ENCODE measurements at places on chromosomes 7 and 10.

- no peak overlapping the region for H3K4me3 ChIP-seq
- peak; percentile 15 for DNase-seq
- no peaks in the 10 kb centered on the region for H3K36me3 ChIP-seq
- peaks cover 32% of the 10 kb centered on the region for H3K27me3 ChIP-seq
- H3K4me1 ChIP-seq: no peaks in the 10 kb centered on the region
These were observed 20.6 kb downstream of the HSPA12A start for GRCh38 chr10:116721547-116722392.

GRCh38 chr10:78292250-78292981 is 258.8 kb downstream of the RPS24 start:
- no peaks in the 10 kb centered on the region for H3K27me3 ChIP-seq
- H3K4me3 ChIP-seq: no peak overlapping the region
- no peak overlapping the region for H3K27ac ChIP-seq
- no peaks in the 10 kb centered on the region for H3K36me3 ChIP-seq
- H3K4me1 ChIP-seq: no peaks in the 10 kb centered on the region

DNA sequence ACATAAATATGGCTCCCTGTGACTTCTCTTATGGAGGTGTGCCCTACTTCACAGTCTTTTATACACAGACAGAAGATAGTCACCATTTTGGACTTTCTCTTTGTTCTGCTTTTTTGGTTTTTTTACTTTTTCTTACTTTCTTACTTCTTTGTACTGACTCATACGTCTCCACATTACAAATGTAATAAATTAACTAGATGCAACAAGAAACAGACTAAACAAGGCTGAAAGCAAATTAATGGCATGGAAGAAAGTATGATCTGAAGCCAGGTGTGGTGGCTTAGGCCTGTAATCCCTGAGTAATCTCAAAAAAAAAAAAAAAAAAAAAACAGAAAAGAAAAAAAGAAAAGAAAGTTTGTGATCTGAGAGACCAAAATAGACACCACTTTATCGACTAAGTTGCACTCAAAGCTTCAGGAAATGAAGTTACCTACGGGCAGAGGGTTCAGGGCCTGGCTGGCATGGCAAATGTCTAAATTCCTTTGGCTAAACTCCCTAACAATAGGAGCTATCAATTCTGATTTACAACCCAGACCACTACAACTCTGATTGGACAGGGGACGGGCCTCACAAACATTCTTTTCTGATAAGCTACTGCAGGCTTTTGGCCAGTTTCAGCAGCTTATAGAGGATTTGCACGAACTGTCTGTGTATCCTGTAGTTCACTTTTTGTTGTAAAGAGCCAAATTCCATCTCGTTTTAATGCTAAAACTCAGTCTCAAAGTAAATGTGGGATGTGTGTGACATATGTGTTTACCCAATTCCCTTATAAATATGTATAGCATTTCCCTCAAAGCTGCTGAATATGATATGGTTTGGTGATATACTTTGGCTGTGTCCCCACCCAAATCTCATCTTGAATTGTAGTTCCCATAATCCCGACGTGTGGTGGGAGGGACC is 129.1 kb downstream of the SEPTIN14 start:
- no peak overlapping the region for H3K4me3 ChIP-seq
- no peaks in the 10 kb centered on the region for H3K36me3 ChIP-seq
- H3K27ac ChIP-seq: no peak overlapping the region

- no peak overlapping the region for H3K27ac ChIP-seq
- H3K4me3 ChIP-seq: no peak overlapping the region
- H3K4me1 ChIP-seq: no peaks in the 10 kb centered on the region
- H3K36me3 ChIP-seq: no peaks in the 10 kb centered on the region
These were observed 101.4 kb downstream of the MAD1L1 start for GRCh38 chr7:2131341-2131740.

DNA sequence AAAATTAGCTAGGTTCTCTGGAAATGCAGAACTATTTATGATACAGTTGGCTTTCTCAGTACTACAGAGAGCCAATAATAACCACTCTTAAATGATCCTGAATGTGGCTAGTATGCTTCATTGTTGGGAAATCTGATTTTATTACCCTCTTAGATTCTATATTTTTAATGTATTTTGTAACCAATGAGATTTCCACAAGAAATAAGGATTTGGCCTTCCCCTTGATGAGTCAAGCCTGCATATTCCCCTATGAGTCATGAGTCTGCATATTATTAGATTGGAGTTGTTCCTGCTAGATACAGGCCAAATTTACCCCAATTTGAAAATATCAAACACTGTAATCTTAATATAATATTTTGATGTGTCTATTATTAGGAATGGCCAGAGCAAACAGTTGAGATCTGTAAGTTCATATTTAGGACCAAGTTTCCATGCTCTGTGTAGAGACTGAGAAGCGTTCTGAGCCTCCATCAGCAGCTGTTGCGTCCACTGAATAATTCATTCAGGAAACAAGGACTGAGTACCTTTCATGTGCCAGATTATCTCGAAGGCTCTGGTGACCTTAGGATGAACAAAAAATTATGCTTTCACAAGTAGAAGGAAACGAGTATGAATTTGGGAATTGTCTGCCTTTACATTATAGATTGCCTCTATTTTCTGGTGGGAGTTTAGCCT is 793.4 kb downstream of the NRG3 start:
- no peaks in the 10 kb centered on the region for H3K36me3 ChIP-seq
- no peaks in the 10 kb centered on the region for H3K4me1 ChIP-seq
- DNase-seq: no peak
- H3K27me3 ChIP-seq: no peaks in the 10 kb centered on the region
- no peak overlapping the region for H3K27ac ChIP-seq
- no peak overlapping the region for H3K4me3 ChIP-seq

GRCh38 chr7:137003566-137003965 is 135.1 kb downstream of the CHRM2 start:
- H3K4me3 ChIP-seq: no peak overlapping the region
- H3K27me3 ChIP-seq: no peaks in the 10 kb centered on the region
- H3K4me1 ChIP-seq: no peaks in the 10 kb centered on the region
- H3K27ac ChIP-seq: no peak overlapping the region
- no peaks in the 10 kb centered on the region for H3K36me3 ChIP-seq
- DNase-seq: no peak

GRCh38 chr7:97446361-97446760 is 285.5 kb upstream of the TAC1 start:
- H3K27me3 ChIP-seq: no peaks in the 10 kb centered on the region
- DNase-seq: no peak
- no peaks in the 10 kb centered on the region for H3K36me3 ChIP-seq
- H3K4me1 ChIP-seq: no peaks in the 10 kb centered on the region
- no peak overlapping the region for H3K27ac ChIP-seq

DNA sequence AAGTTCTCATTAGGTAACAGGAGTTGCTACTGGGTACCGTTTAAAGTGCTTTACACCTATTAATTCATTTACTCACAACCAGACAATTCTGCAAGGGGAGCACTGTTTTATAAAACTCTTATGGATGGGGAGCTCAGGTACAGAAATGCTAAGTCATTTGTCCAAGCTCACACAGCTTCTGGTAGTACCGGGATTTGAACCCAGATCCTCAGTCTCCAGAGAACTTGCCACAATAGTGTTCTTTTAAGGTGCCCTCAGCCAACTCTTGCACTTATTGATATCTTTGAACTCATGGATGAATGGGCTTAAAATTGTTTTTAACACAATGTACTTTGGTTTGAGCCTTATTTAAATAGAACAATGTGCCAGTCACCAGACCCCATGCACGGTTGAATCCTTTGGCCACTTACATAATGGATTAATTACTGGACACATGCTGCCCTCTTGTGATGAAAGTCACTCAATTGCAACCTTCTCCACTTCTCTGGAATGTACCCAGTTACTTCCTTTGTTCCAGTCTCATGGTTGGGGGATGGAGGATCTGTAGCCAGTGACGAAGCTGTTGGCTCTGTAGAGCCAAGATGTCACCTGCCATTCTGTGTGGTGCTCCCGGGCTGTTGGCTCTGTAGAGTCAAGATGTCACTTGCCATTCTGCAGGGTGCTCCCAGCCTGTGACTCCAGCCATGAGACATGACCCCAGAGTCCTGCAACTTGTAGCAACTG is 65.6 kb downstream of the NOD1 start:
- DNase-seq: peak; percentile 39
- H3K4me3 ChIP-seq: no peak overlapping the region
- no peak overlapping the region for H3K27ac ChIP-seq
- H3K36me3 ChIP-seq: no peaks in the 10 kb centered on the region
- H3K27me3 ChIP-seq: no peaks in the 10 kb centered on the region

GRCh38 chr10:13648425-13648824 is 61.7 kb downstream of the PRPF18 start:
- no peak overlapping the region for H3K27ac ChIP-seq
- peaks cover 88% of the 10 kb centered on the region for H3K36me3 ChIP-seq
- DNase-seq: no peak
- H3K4me3 ChIP-seq: no peak overlapping the region

DNA sequence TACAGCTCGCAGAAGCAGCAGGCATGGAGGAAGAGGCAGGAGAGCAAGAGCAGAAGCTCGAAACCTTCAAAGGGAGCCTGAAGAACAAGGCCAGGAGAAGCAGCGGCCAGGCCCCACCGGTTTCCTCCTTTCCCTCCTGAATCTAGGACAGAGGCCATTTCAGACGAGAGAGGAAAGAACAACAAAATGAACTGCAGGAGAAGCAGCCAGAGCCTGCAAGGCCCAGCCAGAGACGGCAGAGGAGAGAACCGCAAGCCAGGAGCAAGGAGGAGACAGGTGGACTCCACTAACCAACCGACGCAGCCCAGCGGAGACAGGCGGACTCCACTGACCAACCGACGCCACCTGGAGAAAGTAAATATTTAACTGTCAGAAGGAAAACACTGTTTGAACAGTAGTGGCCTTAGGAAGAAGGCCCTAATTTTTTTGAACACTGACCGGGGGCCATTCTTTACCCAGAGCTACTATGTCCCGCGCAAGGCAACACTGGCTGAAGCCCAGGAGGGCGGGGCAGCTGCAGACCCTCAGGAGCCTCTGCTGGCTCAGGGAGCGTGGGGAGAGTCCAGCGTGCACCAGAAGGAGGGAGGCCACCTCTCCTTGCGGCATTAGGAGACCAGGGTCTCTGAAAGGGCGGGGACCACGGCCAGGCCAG is 559.2 kb downstream of the PTPRN2 start:
- no peak for DNase-seq
- no peak overlapping the region for H3K27ac ChIP-seq
- H3K27me3 ChIP-seq: no peaks in the 10 kb centered on the region
- H3K4me1 ChIP-seq: no peaks in the 10 kb centered on the region

GRCh38 chr10:132892004-132892403 is 50.4 kb downstream of the CFAP46 start:
- H3K27me3 ChIP-seq: peaks cover 65% of the 10 kb centered on the region
- no peak overlapping the region for H3K27ac ChIP-seq
- DNase-seq: peak; percentile 45
- no peak overlapping the region for H3K4me3 ChIP-seq
- no peaks in the 10 kb centered on the region for H3K36me3 ChIP-seq

- H3K4me3 ChIP-seq: no peak overlapping the region
- peaks cover 2% of the 10 kb centered on the region for H3K4me1 ChIP-seq
- no peak for DNase-seq
- peak overlapping the region; percentile 30 for H3K27ac ChIP-seq
- no peaks in the 10 kb centered on the region for H3K36me3 ChIP-seq
These were observed 133.5 kb downstream of the TACC2 start for GRCh38 chr10:122122493-122122892.

GRCh38 chr7:131835141-131835540 is 278.7 kb upstream of the PODXL start:
- H3K27ac ChIP-seq: no peak overlapping the region
- peaks cover 4% of the 10 kb centered on the region for H3K27me3 ChIP-seq
- no peak overlapping the region for H3K4me3 ChIP-seq
- H3K4me1 ChIP-seq: no peaks in the 10 kb centered on the region
- no peak for DNase-seq

- no peak for DNase-seq
- no peak overlapping the region for H3K27ac ChIP-seq
- H3K4me1 ChIP-seq: no peaks in the 10 kb centered on the region
These were observed 4.6 kb downstream of the GPR15LG start for GRCh38 chr10:84178160-84178609.

DNA sequence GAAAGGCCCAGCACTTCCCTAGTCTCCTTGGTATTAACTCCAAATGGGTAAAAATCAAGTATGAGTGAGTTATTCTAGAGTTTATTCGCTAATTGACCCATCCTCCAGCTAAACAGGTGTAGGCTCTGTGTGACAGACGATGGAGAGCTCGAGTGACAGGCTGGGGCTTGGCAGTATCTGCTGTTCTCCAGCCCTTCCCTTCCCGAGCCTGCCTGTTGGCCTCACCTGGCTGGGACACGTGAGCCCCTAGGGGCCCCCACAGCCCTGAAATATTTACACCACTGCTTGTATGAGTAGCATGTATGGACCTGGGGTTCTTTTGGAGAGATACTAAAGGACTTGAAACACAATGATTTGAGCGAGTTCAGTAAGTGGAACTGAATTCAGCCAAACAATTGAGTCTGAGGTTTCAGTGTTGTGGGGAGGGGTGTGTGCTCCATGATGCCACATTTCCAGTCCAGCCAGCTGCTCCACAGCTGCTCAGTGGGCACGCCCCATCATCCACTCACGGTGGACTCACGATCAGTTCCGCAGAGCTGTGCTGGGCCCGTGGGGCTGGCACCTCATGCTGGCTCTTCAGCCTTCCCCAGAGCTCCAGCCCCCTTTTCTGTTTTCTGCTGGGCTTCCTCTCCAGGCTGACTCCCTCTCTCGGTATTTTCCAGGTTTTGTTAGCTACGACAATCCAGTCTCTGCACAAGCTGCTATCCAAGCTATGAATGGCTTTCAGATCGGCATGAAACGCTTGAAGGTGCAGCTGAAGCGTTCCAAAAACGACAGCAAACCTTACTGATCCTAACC is 283.0 kb downstream of the USP6NL start:
- peak; percentile 37 for DNase-seq
- H3K4me3 ChIP-seq: no peak overlapping the region
- no peak overlapping the region for H3K27ac ChIP-seq
- H3K4me1 ChIP-seq: peaks cover 3% of the 10 kb centered on the region

DNA sequence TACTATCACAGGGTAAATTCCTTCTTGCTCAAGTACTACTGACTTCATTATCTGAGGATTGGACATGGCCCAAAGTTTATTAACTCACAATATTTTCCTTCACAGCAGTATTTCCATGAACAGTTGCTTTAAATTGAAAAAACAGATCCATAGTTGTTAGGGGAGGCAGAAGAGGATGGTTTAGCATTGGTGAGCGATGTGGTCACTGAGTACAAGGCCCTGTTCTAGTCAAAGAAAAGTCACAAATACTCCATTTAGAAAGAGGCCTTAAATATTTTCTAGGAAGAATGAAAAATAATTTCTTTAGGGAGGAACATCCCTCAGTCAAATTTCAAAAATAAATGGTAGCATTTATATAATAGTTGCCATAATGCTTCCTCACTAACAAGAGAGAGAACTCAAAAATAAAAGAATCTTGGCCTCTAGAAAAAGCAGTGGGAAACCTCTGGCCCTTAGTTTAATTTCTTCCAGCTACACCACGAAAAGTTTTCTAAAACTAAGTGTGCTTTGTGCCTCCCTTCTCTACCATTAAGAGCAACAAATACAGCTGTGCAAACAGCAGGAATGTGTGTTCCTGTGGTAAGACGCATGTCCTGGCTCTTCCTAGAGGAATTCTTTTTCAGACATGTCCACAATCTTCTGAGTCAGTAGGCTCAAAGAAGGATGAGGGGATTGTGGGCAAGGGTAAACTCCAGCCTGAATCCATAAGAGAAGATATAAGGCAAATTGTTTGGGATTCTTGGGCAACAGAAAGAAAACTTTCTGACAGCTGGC is 105.7 kb downstream of the HOXA1 start:
- no peaks in the 10 kb centered on the region for H3K27me3 ChIP-seq
- H3K4me3 ChIP-seq: no peak overlapping the region
- no peaks in the 10 kb centered on the region for H3K36me3 ChIP-seq
- H3K4me1 ChIP-seq: no peaks in the 10 kb centered on the region
- DNase-seq: no peak
- no peak overlapping the region for H3K27ac ChIP-seq

GRCh38 chr7:35258125-35258867 is 4.4 kb upstream of the TBX20 start:
- H3K36me3 ChIP-seq: no peaks in the 10 kb centered on the region
- DNase-seq: no peak
- H3K27me3 ChIP-seq: peaks cover 98% of the 10 kb centered on the region
- no peak overlapping the region for H3K4me3 ChIP-seq
- peaks cover 12% of the 10 kb centered on the region for H3K4me1 ChIP-seq

All from left lung (tissue), 14 donors.